ENCODE measurements at places on chromosomes 12 and 14. TPM values are rescaled to one million over a fixed set of nuclear protein-coding genes. Genes with fewer than 3 reads are reported as not detected.

The ANO2 gene
- 10.9 TPM for total RNA-seq

DNA sequence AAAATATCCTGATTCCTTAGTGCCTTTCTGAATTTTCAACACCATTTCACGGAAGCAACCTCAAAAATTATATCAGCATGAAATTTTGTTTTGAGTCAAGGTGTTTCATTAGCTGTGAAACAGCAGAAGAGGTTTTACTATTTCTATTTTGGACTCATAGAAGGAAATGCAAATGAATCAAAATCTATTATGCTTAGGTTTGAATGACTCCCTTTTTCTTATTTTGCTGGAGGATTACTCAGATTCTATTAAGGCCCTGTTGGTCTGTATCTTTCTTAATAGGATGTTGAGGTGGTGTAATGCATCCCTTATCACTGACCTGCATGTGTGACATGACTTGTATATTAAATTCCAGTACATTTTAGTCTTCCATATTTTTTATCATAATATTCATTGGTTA lies 165.8 kb downstream of the TMTC2 start:
- no peak for ATAC-seq

The FGF6 gene
- not detected for total RNA-seq

DNA sequence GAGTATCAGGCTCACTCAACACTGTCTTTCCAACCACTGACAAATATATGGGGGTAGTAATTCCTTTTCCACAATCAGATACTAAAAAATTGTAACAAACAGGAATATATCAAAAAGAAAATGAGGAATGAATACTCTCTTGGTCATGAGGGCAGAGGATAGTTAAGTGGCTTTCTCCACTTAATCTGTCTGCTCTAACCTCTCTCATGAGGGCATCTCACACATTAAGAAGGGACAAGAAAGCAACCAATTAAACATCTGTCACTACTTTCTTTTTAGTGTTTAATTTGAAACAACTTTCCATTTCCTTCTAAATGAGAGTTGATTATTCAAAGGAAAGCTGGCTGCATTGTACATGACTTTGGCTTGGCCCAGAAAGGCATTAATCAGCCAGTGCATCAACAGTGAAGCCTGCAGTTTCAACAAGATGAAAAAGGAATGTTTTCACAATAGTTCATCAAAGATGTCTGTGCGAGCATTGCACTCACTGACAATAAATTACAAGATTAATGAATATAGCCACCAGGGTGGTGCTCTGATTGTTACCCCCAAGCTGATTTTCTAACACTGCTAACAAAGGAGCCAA lies 142.0 kb downstream of the SEC23A start:
- ATAC-seq, result no peak

GRCh38 chr14:32980178-32980901 lies 41.7 kb downstream of the NPAS3 start:
- ATAC-seq, result no peak

DNA sequence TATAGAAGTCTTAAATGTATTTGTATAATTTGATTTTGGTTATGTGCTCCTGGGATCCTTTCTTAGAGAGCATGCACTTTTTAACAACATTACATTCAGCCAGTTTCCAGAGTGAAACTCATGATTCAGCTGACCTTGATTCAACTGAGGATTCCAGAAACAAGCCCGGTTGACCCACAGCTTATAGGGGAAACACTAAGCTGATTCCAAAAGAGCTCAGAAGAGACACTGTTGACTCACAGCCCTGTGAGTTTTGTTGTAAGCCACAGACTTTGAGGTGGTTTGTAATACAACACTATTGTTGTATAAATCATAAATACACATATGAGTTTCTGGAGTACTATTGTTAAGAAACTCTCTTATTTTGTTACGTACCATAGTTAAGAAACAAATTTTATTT lies 133.8 kb upstream of the MGAT4C start:
- no peak for ATAC-seq

- ATAC-seq, result no peak
These were observed 78.0 kb upstream of the MDM1 start for GRCh38 chr12:68410018-68410660.

DNA sequence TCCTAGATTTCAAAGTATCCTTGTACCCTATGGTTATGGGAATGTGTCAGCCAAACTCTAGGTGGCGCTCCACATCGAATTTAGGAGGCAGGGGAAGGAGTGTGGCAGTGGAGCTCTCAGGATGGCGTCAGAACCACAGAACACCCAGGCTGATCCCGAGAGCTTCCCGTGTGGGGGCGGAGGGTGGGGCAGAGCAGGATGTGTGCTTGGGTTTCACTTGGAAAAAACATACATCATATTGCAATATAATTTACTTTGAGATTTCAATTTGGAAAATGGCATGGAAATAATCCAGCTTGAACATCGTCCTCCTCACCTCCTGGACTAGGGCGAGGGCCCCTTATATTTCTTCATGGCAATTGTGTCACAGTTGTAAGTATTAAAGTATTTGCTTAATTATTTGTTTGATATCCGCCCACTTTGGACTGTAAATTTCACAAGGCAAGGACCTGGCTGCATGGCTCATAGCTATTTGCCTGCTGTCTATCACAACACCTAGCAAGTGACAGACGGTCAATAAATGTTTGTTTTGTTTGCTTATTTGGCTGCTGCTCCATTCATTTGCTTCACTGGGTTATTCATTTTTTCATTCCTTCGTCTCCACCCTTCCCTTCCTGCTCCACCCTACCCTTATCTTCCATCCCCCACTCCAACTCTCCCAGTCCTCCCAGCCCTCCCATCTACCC lies 221.5 kb upstream of the HMGA2 start:
- ATAC-seq, result peak; percentile 92

DNA sequence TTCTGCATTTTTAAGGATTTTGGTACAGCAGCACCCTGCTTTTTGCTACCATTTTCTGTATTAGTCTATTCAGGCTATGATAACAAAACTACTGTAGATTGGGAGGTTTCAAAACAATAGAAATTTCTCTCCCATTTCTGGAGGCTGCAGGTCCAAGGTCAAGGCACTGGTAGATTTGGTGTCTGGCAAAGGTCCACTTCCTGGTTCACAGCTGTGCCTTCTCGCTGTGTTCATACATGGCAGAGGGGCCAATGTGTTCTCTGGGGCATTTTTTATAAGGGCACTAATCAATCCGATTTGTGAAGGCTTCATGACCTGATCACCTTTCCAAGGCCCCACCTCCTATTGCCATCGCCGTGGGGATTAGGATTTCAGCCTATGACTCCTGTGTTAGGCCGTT lies 268.1 kb upstream of the RTL1 start:
- no peak for ATAC-seq

- no peak for ATAC-seq
These were observed 841.7 kb downstream of the VRK1 start for GRCh38 chr14:97638864-97639263.

The PRICKLE1 gene
- 24.8 TPM for total RNA-seq

GRCh38 chr12:70744178-70744577 lies 106.9 kb upstream of the PTPRB start:
- ATAC-seq, result no peak

DNA sequence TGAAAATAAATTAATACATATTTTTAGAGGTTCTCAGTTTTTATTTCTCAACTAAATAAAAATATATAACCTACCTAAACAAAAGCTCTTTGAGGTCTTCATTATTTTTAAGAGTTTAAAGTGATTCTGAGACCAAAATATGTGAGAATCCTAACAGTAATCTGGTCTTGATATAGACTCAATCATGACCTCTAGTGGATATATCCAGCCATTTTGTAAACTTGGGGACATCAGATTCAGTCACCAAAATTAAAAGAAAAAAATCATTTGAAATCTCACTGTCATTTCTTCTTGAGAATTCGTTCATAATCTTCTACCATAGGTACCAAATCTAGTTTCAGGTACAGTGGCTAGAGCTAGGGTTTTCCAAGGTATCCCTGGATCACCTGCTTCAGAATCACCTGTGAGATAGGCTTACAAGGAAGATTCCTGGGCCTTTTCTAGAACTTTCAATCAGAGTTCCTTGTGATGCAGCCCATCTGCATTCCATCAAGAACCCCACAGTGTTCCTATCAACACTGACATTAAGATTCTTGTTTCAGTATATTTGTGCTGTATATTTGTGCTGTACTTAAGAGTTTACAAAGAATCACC lies 214.9 kb downstream of the ADAMTS20 start:
- ATAC-seq, result no peak

GRCh38 chr12:31362759-31363415 lies 36.9 kb upstream of the SINHCAF start:
- peak; percentile 39 for ATAC-seq

The OR6C2 gene
- total RNA-seq, result not detected

GRCh38 chr12:85191-85666 lies 18.7 kb downstream of the IQSEC3 start:
- no peak for ATAC-seq

The P2RX2 gene
- 3.9 TPM for total RNA-seq

DNA sequence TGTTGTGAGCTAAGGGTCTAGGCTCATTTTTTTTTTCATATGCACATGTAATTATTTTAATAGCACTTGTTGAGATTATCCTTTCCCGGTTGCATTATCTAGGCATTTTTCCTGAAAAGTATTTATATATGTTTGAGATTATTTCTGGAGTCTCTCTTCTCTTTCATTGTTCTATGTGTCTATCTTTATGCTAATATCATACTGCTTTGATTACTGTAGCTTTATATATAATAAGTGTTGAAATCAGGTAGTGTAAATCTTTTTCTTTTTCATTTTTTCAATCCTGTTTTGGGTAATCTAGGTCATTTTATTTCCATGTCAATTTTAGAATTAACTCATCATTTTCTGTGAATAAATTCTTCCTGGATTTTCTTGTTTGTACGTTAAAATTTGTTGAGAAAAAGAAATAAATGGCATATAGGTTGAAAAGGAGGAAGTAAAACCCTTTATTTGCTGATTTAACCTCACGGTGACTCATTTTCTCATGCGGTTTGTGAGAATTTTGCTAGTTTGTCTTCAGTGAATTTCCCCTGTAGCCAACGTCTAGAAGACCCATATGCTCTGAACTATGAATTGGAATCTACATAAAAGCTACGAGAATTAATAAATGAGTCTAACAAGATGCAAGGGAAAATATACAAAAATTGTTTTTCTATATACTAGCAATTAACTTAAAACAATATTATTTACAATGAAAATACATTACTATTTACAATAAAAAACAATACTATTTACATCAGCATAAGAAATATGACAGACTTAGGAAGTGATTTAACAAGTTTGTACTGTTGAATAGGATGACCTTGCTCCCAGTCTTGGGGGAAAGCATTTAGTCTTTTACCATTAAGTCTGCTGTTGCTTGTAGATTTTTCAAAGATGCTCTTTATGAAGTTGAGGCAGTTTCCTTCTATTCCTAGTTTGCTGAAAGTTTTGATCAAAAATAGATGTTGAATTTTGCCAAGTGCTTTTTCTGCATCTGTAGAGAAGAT lies 105.0 kb downstream of the SNAPC1 start:
- ATAC-seq, result no peak

DNA sequence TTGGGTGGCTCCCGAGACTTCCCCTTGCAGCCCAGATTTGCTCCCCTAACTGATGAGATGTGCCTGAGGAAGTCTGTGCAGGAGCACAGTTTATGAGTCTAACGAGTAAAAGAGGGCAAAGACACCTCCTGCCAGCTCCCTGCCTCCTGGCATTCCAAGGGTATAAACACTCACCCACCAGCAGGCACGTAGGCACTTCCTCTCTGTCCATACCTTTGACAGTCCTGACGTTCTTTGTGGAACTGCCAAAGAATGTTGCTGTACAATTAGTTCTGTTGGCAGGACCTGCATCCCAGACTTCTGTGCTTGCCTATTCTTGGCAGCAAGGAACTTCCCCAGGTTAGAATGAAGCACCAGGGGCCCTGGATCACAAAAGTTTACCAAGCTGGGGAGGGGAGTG lies 889.3 kb downstream of the BCL11B start:
- no peak for ATAC-seq

DNA sequence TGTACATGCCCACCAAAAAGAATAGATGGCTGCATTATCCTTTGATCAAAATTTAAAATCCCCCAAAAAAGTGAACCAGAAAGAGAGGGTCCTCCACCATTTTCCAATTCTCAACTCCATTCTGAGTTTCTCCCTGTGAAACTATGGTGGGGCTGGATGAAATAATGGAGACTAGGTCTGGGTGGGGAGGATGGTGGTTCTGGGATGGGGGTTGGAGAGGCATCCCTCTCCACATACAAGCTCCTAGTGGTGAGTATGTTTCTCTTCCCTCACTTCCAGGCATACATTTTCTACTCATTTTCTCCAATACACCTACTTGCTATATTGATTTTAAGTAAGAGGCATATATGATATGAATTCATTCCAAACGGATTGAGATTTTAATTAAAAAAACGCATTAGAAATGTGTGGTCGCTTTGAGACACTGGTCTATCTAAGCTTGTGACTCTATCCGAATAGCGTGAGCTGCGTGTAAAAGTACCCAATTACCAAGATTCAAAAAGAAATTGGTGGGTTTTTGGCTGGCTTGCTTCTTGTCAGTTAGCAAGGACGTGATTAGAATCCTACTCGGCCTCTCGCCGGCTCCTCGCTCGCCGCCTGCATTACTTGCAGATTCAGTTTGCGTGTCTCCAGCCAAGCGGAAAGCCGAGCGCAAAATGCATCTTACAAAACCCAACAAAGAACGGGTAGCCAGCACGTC lies 3.4 kb downstream of the ASCL1 start:
- ATAC-seq, result no peak

The COX8C gene
- not detected for total RNA-seq

DNA sequence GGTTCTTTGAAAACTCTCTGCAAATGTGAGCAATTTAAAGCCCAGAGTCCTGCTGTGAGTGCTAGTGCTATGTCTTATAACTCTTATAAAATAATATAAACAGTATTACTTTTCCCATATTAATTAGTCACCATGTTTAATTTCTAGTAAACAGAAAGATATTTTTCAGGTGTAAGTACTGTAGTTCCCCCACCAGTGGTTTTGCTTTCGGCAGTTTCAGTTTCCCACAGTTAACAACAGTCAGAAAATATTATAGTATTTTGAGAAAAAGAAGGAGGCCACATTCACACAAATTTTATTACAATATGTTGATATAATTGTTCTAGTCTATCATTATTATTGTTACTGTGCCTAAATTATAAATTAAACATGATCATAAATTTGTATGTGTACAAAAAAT lies 800.5 kb downstream of the LRFN5 start:
- ATAC-seq, result no peak

The KLRC2 gene
- total RNA-seq, result not detected

DNA sequence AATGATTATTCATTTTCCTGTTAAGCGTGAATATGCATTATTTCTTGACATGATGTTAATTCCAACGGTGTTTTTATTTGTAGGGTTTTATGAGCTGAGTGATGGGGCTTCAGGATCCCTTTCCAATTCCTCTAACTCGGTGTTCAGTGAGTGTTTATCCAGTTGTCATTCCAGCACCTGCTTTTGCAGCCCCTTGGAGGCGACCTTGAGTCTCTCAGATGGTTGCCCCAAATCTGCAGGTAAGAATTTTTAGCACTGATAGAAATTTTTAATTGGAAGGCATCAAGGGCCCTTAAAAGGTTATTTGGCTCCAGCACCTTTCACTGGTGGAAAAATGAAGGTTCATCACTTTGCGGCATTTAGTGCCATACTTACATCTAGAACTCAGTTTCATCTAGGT lies 3.7 kb downstream of the DACT1 start:
- ATAC-seq, result no peak

The AHNAK2 gene
- total RNA-seq, result 144 TPM

Data from gastroesophageal sphincter (tissue), 4 donors.